ENCODE measurements at places on chromosomes 2 and 18.

- DNase-seq, result no peak
These were observed 10.9 kb downstream of the STARD7 start for GRCh38 chr2:96197546-96198255.

GRCh38 chr18:63511285-63511684 lies 30.9 kb upstream of the SERPINB12 start:
- no peak for DNase-seq

DNA sequence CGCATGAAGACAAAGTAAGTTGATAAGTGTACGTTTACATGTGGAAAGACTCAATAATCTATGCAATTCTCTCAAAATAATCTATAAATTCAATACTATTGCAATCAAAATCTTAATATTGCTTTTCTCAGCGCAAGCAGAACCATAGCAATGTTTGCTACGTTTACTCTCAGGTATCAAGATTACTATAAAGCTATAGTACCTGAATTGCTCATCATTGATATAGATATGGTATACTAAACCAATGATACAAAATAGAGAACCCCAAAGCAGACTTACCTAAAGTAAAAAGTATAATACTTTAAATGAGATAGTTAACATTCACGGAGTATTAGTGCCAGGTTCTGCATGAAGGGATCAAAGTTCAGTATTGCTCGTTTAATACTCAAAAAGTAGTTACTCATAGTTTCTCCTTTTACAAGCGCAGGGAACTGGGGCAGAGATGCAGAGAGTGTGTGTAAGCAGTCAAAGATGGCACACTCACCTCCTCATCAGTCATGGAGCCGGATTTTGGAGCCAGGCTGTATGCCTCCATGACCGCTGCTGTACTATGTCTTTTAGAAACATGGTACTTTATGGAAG lies 391.0 kb upstream of the ID2 start:
- DNase-seq, result no peak

DNA sequence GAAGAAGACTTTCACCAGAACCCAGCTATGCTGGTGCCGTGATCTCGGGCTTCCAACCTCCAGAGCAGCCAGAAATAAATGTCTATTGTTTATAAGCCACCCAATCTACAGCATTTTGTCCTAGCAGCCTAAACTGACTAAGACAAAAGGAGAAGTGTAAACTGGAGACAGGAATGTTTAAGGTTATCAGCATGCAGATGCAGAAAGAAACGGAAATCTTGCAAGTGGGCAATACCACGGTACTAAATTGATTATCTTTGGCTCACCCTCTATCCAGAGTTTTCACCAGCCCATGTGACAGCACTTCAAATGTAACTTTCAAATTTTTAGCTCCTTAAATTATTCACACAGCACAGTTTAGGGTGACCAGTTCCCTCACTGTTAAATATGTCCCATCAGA lies 5.7 kb upstream of the CAPN14 start:
- DNase-seq, result no peak

- DNase-seq, result peak; percentile 54
These were observed 117.1 kb upstream of the DTNA start for GRCh38 chr18:34592961-34593382.

- DNase-seq, result no peak
These were observed 294.3 kb downstream of the KCNJ3 start for GRCh38 chr2:154992826-154993225.

- DNase-seq, result no peak
These were observed 48.3 kb downstream of the WDFY1 start for GRCh38 chr2:223896833-223897311.

DNA sequence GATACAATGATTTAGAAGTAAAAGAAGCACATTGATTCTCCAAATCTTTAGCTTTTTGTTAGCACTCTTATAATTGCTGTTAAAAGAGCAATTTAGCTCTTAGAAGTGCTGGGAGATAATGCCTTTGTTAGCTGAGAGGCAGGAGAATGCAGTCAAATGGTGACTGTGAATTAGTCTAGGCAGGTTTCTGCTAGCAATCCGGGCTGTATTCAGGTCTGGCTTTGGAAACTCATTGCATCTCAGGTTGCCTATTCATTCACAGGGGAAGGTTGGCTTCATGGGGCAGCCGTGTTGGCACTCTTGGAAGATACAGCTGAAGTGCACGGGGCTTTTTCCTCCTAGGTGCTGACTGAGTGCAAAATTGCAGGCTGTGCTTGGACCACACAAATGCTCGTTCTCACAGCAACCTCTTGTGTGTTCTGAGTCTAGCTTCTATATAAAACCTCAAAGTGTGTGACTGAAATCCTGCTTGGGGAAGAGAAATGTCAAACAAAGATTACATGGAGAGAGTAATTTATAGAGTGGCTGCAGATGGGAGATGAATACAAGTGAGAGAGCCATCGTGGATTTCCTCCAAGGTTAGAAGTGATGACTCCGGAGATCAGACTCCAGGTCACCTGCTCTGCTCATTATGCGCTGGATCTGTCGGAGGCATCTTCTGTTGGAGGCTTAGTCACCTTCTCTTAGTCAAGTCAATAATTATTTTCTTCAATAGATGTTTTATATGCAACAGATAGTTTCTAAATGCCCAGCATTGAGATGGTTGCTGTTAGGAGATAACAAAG lies 167.8 kb downstream of the PMAIP1 start:
- no peak for DNase-seq

DNA sequence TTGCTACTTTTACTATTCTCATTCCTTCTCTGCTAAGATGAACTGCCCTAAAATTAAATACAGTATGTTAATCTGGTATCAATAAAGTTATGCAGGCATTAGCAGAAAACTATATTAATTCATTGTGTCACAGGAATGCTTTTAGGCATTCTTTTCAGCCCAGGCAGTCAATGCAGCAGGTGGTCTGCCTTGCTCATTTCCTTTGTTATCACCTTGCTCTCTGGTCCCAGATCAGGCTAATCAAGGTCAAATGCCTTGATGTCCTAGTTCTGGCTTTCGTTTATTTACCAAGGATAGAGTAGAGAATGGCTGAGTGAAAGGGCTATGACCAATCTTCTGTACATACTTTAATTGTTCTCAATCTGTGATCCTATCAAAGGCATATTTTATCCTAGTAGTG lies 1023.6 kb downstream of the TMEM182 start:
- no peak for DNase-seq

DNA sequence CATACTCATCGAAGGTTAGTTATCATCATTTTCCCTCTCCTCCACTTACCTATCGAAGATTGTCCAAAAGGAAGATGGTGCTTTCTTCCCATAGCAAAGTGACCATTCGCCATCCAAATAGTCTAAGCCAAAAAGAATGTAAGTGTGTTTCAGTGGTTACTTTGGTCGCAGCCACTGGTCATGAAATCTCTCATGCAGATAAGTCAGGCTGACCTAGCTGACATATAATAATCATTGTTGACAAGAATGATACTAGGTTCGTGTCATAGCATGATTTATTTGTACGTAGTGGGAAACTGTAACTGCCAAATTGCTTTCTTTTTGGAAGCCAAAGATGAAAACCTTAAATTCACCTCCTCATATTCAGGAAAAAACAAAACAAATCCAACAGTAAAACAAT lies 89.6 kb upstream of the PMAIP1 start:
- no peak for DNase-seq

DNA sequence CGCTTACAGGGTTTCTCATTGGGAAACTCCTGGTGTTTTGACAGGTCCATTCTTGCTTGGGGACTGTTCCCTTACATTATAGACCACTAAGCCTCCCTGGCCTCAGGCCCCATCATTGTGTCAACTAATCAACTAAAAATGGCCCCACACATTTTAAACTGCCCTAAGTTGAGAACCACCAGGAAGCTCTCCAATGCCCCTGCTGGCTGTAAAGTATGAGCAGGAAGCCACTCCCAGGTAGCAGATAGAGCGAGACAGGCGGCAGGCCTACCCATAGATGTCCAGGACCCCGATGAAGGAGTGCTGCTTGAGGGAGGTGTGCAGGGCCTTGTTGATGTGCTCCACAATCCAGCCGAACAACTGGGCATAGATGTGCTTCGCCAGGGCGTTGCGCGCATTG lies 160.7 kb upstream of the ACAA2 start:
- DNase-seq, result no peak

DNA sequence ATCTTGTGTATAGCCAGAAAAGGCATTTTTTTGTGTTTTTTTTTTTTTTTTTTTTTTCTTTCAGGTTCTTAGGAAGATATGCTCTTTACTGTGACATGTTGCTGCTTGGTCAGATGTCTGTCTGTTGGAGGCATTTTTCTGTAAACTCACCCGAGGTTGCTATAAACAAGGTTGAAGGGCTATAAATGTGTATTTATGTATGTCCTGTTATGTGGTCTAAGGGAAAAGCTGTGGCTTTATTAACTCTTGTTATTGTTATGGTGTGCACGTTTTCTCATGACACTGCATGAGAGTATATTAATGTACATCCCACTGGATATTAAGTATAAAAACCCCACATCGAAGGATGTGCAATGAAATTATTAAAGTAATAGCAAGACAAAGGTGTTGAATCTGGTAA lies 102.0 kb downstream of the ZNF532 start:
- DNase-seq, result no peak

- no peak for DNase-seq
These were observed 44.8 kb upstream of the MAP3K20 start for GRCh38 chr2:173030561-173031490.

DNA sequence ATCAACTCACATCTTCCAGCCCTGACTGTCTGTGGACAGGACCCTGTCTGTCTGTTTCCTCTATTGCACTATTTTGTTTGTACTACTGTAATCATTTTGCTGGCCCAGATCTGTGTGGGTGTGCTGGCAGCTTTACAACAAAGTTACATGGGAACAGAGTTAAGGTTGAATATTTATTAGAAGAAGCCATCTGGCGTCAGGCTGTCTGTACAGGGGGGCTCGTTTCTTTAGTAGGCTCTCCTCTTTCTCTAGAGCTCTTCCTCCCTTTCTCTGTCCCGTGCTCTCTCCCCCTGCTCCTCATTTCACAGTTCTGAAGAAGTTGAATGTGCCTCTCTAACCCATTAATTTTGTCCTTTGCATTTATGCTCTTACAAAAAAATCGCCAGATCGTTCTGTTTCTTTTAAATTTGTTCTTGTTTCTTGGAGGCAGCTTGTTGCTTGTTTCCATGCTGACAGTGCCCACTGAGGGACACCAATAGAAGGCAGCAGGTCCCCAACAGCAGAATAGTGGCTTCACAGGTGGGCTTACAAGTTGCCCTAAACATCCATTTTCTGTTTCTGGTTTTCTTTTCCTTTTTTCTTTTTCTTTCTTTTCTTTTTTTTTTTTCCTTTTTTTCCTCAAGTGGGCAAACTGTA lies 315.2 kb upstream of the ZEB2 start:
- DNase-seq, result peak; percentile 54

GRCh38 chr2:143476336-143477087 lies 347.3 kb downstream of the ARHGAP15 start:
- no peak for DNase-seq

GRCh38 chr2:145669301-145669700 lies 1149.4 kb upstream of the ZEB2 start:
- DNase-seq, result no peak

DNA sequence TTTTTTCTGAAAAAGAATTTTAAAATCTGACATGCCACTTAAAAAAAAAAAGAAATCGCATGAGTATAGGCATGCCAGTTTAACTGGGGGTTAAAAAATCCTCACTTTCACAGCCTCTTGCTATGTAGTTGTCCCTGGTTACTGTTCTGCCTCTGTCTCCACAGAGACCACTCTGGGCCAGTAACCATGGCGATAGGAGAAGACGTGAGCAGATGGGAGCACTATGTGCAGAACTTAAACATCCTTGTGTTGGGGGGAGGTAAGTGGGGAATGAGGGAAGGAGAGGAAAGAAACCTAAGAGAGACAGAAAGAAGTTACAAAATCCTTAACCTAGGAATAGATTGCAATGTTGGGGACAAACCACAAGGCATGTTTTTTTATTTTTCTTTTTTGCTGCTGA lies 75.9 kb upstream of the CYRIA start:
- no peak for DNase-seq

- DNase-seq, result no peak
These were observed 15.8 kb upstream of the MTCL1 start for GRCh38 chr18:8689517-8689916.

DNA sequence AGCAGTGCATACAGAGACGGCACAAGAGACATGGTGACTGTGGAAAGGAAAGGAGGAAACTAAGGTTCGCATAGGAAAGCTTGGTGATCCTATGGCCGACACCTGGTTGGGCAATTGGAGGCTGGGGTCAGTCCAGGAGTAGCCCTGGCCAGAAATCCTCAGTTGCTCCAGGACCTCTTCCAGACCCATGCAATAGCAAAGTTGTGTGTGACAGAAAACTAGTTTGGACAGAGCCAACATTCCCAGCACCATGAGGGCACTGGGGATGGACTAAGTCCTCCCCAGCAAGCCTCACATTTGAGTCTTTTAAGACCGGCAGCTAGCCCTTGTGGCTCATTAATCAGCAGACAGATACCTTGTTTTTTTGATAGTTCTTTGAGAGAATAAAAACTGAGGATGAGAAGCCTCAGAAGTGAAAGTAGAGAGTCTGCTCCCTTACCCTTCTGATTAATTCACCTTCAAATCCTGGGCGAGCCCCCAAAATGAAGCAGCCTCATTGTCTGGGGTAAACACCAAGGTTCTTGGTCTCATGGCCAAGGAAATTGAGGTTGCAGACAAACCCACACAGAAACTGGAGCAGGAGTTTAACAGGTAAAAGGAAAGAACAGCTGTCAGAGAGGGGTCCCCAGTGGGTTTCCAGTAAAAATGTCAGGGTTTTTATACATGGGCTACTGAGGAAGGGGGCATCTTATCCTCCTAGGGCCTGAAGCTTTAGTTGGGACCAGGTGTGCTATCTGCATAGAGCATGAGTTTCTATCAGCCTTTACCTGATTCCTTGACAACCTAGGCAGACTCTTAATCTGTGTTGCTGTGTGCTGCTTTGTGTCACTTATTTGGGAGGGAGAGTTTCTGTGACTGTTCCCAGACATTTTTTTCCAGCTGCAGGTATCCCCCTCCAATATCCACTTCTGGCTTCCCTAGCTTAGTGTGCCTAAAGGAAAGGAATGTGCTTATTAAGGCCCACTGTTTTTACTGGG lies 39.1 kb downstream of the STK17B start:
- no peak for DNase-seq

GRCh38 chr2:43020296-43020695 lies 206.1 kb downstream of the ZFP36L2 start:
- no peak for DNase-seq
